Posterior vena cava (tissue), 2 donors: ENCODE measurements at places on chromosomes 4 and X.

- DNase-seq, result no peak
Observed at GRCh38 chr4:73776321-73776729, 36.0 kb downstream of the CXCL8 start.

- no peak for DNase-seq
Observed at GRCh38 chrX:69371159-69371558, 133.0 kb upstream of the NALF2 start.

- DNase-seq, result no peak
Observed at GRCh38 chr4:86927843-86928395, 6.9 kb upstream of the AFF1 start.

GRCh38 chr4:40628888-40629287, 776 bp downstream of the RBM47 start:
- no peak for DNase-seq

DNA sequence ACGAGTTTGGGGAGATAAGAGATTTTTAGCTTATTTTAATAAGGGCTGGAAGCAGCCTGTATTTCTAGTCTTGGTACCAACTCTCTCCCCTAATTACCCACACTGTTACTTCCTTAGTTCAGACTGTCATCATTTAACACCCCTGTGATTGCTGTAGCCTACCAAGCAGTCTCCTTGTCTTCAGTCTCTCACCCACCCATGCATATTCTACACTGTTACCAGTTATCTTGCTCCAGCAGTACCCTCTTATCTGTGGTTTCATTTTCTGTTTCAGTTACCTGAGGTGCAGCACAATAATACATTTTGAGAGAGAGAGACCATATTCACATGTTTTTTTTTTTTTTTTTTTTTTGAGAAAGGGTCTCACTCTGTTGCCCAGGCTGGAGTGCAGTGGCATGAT, 80.2 kb downstream of the DIAPH2 start:
- no peak for DNase-seq
